ENCODE measurements at places on chromosomes 4 and X.

GRCh38 chr4:126705266-126705665 lies 927.5 kb upstream of the INTU start:
- no peak for DNase-seq

DNA sequence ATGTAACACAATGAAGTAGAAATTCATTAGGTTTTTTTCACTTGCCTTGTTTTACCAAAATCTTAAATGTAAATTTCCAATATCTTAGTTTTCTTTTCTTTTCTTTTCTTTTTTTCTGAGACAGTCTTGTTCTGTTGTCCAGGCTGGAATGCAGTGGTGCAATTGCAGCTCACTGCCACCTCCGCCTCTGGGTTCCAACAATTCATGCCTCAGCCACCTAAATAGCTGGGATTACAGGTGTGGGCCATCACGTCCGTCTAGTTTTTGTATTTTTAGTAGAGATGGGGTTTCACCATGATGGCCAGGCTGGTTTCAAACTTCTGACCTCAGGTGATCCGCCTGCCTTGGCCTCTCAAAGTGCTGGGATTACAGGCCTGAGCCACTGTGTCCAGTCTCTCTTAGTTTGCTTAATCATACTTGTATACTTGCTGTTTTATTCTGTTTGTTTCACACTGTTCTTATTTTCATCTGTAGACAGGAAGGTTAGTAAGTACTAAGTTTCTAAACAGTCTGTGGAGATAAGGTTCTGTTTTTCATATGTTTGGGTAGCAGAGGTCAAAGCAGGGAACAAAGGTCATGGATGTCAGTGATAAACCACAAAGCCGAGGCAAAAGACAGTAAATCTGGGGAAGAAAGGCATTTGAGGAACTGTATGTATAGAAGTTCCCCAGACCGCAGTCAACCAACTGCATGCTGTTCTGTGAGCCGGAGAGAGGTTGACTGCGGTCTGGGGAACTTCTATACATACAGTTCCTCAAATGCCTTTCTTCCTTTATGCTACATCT lies 129.1 kb downstream of the CBR4 start:
- DNase-seq: peak; percentile 81

- no peak for DNase-seq
Measured at GRCh38 chr4:7620086-7620813, 185.5 kb upstream of the PSAPL1 start.

- DNase-seq: no peak
Measured at GRCh38 chrX:110569506-110569905, 210.9 kb downstream of the RTL9 start.

GRCh38 chr4:41320278-41320677 lies 63.5 kb downstream of the UCHL1 start:
- DNase-seq: no peak

DNA sequence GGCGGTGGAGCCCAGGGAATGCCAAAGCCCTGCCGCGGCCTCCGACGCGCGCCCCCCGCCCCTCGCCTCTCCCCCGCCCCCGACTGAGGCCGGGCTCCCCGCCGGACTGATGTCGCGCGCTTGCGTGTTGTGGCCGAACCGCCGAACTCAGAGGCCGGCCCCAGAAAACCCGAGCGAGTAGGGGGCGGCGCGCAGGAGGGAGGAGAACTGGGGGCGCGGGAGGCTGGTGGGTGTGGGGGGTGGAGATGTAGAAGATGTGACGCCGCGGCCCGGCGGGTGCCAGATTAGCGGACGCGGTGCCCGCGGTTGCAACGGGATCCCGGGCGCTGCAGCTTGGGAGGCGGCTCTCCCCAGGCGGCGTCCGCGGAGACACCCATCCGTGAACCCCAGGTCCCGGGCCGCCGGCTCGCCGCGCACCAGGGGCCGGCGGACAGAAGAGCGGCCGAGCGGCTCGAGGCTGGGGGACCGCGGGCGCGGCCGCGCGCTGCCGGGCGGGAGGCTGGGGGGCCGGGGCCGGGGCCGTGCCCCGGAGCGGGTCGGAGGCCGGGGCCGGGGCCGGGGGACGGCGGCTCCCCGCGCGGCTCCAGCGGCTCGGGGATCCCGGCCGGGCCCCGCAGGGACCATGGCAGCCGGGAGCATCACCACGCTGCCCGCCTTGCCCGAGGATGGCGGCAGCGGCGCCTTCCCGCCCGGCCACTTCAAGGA lies at the start of gene FGF2:
Gene FGF2 (plus strand): TSS at position 279 of the 705 bp plus-strand sequence. CDS start 344 bp downstream, at position 623.
- DNase-seq: peak; percentile 22

- no peak for DNase-seq
Measured at GRCh38 chr4:117814277-117815246, 219.7 kb upstream of the NDST3 start.

DNA sequence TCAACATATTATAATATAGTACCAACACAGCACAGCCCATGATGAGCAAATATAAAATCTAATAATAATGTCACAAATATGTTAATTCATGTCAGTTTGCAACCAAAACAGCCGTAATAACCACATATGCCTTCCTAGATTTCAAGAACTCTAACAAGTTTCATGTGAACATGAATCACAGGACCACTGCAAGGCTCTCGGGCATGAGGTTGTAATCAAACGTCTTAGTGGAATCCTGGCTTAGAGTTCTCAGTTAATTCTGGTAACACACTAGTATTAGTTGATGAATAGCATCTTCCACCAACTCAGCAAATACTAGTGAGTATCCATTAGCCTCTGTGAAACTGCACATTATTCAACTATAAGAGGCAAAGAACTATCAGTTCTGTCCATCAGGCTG lies 379.3 kb upstream of the TENM3 start:
- DNase-seq: no peak

GRCh38 chrX:133511041-133511440 lies 95.8 kb upstream of the GPC4 start:
- no peak for DNase-seq

DNA sequence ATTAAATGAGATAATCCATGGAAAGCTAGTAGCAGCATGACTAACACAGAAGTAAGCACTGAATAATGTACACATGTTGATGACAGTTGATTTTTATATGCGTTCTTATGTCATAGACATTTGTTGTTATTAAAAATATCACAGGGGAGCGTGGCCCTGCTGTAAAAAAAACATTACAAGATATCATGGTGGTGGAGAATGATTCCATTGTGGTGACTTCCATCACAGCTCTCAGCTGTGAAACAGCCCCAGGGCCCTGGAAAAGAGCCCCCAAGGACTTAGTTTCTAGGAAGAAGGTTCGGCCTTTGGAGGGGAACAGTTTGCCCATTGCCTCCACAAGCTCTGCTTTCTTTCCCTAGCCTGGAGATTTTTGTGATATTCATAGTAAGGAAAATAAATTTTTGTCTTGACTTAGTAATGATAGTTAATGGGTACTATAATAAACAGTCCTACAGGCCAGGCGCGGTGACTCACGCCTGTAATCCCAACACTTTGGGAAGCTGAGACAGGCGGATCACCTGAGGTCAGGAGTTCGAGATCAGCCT lies 49.9 kb downstream of the FAM114A1 start:
- DNase-seq: no peak

DNA sequence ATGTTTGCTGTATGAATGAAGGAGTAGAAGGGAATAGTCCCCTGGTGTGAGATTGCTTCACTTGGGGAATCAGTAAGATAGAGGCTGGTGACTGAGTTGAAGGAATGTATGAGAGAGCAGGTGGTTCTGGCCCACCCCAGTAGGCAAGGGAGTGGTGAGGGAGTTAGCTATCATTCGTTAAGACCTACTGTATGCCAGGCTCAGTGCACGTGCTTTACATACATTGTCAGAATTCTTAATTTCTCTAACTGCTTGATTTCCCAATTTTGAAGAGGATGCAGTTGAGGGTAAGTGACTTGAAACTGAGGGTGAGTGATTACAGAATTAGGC lies 700 bp downstream of the VMA21 start:
- no peak for DNase-seq

GRCh38 chrX:107699616-107700015 lies 71.3 kb downstream of the PRPS1 start:
- no peak for DNase-seq

Data from OCI-M1 (cell line).